ENCODE measurements at places on chromosomes 4 and X.

DNA sequence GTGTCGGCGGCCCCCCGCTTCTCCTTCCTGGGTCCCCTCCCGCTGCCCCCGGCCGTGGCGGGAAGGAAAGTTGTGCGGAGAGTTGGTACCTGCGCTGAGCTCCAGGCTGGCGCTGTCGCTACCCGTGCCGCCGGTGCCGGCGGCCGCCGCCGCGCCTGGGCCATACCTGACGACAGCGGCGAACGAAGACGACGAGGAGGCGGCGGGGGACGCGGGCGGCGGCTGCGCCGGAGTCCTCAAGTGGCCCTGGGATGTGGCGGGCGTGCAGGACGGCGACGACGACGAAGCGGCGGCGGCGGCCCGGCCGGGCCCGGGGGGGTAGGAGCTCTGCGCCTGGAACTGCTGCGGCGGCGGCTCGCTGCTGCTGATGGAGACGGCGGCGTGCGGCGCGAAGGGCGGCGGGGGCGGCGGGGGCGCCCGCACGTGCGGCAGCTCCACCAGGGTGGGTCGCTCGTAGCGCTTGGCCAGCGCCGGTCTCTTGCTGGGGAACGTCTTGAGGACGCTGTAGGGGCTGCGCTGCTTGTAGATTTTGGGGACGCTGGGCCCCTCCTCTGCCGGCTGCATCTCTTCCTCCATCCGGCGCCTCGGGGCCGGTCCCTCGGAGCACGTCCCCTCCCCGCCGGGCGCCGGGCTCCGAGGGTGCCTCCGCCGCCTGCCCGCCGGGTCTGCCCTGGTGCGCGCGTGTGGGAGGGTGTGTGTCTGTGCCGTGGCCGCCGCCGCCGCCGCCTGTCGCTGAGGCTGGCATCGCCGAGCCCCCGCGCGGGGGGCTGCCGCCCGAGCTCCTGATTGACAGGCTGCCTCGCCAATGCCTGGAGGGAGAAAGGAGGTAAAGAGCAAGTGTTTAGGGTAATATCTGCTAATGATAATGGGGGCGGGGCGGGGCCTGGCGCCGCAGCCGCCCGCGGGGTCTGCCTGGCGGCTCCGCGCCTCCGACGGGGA is 618 bp downstream of the BEND4 start:
- DNase-seq, result peak; percentile 80

DNA sequence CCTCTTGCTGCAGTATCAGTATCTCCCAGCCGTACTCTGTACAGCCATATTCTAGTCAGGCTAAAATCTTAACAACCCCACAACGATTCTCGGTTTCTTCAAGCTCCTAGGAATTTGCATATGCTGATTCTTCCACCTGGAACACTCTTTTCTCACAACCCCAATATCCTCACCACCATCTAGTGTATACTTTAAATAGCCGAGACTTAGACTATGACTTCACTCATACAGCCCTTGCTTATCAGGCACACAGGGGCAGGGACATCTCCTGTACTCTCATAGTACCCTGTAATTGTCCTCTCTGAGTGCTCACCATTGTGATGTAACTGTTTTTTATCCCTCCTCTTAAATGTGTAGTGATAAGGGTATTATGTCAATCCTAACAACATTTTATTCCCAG is 2126.4 kb upstream of the TENM3 start:
- DNase-seq, result no peak

DNA sequence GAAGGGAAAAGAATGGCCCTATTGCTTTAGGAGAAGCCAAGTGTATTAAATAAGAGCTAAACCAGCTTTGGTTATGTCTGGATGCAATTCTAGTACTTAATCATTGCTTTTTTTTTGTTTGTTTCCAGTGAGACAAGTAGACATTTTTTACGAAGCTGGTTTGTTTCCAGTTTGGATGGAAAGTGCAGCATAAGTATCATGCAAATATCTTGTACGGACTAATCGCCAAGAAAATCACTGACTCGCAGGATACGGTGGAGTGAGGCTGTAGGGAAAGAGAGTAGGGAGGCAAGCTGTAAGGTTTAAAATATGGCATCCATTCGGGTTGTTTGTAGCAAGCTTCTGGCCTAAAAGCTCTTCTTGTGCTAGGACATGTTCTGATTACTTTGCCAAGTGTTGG is 64.8 kb downstream of the HPGD start:
- no peak for DNase-seq

DNA sequence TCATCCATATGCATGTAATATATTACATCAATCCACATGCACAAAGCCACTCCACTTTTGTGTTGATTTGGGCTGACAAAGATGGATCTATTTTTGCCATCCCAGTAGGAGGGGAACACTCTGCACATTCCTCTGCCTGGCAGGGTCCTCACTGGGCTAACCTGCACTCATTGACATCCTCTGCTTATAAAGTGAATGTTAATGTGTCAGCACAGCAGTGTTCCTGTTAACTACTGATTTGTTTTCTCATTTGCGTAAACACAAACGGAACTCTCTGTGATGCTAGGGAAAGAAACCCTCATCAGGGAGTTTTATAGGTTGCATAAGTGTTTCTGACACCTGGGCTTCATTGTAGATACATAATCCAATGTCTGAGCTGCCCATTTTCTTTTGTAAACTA is 826.0 kb downstream of the RAB28 start:
- no peak for DNase-seq

DNA sequence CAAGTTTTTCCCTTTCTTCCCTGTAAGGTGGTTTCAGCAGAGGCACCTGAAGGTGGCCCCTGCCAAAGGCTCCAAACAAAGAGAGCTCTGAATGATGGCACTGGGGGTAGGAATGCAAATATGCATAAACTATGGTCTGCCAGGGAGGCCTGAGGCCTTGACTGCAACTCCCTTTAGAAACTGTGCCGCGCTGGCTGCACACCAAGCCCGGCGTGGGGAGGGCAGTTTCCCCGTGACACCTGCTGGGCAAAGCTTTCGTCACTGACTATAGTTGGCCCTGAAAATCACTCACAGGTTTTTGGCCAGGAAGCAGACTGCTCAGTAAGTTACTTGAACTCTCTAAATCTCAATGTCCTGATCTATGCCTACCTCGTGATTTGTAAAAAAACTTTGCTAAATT is 97.8 kb upstream of the ATOH1 start:
- DNase-seq, result no peak

GRCh38 chr4:56731857-56732256 is 50.8 kb upstream of the HOPX start:
- no peak for DNase-seq

- no peak for DNase-seq
These were observed 50.1 kb downstream of the CFAP299 start for GRCh38 chr4:80385397-80386280.

- no peak for DNase-seq
These were observed 201.0 kb upstream of the GPR101 start for GRCh38 chrX:137234651-137235402.

DNA sequence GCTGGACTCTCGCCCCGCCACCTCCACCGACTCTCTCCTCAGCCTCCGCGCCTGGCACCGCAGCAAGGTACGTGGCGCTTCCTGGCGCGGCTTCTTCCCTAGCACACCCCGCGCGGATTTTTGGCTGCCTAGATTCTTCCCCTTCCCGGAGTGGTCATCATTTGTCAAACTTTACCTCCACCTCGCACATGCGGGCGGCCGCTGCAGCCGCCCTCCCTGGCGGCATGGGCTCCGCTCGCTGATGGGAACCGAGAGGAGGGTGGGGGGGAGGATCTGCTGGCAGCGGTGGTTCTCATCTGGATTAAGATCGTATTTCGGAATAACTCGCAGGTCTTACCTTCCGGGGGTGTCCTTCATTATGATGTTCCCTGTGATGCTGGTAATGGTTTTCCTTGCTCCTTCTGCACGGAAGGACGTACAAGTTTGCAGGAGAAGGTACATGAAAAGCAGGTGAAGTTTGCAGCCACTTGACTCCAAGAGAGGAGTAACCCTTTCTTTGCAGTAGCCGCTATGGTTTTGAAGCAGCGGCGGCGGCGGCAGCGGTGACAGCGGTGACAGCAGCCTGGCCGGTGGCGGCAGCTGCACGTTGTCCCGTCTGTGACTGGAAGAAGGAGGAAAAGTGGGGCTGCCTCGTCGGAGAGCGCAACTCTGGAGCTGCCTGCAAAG is 2183.9 kb upstream of the TENM3 start:
- peak; percentile 53 for DNase-seq

DNA sequence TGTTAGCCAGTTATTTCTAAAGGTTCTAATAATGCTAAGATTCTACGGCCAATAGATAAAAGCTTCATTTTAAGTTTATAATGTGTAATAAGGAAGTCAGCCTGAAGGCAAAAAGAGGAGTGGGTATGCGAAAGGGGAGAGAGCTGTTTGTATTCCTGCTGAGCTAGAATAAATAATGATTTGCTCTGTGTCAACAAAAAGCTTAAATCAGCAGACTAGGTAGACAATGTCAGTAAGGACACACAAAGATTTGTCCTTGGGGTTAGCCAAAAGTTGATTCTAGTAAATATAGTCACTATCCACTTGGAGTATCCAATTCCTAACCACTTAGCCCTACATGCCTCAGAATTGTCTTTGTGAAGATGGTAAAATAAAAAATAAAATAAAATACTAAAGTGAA is 90.3 kb upstream of the GRIA3 start:
- DNase-seq, result no peak

DNA sequence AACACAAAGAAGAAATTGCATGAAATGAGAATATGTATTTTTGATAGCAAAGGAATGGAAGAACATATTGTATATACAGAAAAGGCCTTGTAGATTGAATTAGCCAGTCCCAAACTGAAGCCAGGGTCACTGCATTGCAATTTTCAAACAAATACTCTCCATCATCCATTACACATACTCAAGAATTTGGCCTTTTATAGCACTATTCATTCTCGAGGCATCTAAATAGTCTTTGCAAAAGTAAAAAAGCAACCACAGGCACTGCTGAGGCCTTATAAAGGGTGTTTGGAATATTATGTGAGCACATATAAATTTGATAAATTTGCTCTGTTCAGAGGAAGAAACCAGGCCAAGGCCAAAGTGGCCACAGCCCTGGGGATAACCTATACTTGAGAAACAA is 123.0 kb downstream of the ZNF827 start:
- no peak for DNase-seq

GRCh38 chr4:140947506-140947905 is 185.8 kb downstream of the RNF150 start:
- no peak for DNase-seq

- no peak for DNase-seq
These were observed 89.4 kb downstream of the EFNB1 start for GRCh38 chrX:68918202-68918601.

DNA sequence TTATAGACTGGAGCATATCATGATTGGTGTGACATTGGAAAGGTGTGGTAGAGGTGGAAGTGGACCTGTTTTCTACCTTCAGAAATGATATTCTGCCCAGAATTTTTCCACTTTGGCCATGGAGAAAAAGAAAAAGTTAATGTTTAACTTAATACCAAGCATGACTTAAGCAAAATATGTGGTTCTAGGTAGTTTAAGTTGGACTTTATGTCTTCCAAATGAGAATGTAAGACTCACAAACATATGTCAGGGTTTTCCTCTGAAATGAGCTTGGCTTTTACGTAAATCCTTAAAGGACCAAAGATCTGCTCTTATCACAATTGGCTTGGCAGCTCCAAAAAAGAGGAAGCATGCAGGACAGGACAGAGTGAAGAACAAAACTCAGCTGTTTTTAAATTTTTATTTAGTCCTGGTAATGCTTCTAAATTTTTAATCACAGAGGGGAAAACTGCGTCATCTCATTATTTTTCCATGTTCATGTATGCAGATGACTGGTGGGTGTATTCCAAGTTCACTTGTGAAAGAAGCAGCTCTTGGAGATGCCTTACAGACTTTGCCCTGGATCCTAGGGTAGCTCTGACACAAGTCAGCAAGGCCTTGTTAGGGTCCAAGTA is 98.2 kb downstream of the ANK2 start:
- no peak for DNase-seq

GRCh38 chr4:663438-664428 is 10.3 kb downstream of the ATP5ME start:
- DNase-seq, result peak; percentile 89

GRCh38 chrX:2497961-2498780 is 2.6 kb downstream of the DHRSX start:
- no peak for DNase-seq

DNA sequence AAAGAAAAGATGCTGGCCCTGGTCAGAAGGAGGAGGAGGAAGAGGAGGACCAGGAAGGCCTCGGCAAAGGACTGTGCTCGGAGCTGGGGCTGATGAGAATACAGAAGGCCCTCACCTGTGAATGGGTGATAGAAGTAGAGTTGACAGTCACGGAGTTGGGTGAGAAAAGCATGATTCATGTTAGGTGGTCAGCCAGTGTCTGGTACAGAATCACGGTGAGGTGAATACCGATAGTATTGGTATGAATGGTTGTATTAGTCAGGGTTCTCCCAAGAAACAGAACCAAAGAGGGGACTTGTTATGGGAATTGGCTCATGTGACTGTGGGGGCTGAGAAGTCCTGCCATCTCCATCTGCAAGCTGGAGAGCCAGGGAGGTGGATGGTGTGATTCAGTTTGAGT is 32.5 kb upstream of the FAM156A start:
- peak; percentile 17 for DNase-seq

DNA sequence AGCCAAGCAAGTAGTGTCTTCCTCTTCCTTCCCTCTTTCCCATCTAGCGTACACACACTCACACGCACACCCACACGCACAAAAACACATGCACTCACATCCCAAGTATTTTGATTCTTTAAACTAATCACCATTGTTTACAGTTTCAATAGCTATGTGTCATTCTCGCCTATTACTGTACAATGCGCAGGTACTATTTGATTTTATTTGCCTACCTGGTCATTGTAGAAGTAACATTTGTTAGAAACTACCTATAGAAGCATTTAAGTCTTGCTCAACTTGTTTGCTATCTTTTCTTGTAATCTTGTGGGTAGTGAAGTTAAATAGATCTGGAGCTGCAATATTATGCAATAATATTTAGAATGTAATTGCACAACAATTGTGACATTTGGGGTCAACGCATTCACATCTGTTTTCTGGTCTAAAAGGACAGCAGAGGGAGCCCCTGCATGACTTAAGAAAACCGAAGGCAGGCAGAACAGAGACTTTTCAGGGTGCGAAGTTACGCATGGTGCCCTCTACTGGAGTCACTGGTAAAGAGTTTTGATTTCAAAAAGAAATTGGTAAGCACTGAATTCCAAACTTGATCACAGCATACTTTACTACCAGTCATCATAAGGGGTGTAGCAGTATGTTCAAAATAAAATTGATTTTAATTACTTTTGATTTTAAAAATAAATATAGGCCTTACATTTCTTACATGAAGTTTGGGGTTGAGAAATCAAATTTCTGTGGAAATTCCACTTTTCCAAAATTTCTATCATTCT is 503.3 kb upstream of the FAM241A start:
- DNase-seq, result no peak

DNA sequence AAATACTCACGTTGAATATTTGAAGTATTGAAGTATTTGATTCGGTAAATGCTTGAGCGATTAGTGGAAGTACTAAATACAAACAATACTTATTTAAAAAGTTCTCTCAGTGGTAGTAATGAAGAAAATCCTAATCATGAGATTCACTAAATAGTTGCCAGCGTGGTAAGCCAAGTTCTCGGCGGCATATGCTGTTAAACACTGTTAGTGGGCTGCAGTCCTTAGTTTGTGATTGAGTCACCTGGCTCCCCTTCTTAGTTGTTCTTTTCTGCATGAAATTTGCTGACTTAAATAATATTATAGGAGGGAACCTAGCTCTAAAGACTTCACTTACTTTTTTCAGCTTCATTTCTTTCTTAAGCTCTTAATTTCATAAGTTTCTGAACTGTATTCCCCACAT is 51.4 kb downstream of the STIM2 start:
- DNase-seq, result no peak

GRCh38 chrX:50978920-50979682 is 68.6 kb downstream of the BMP15 start:
- DNase-seq, result no peak

- no peak for DNase-seq
These were observed 34.4 kb upstream of the BLTP1 start for GRCh38 chr4:122117743-122118142.

Measured in activated CD8-positive, alpha-beta memory T cell treated with anti-CD3 and anti-CD28 coated beads for 24 hours (primary cell).